ENCODE measurements at places on chromosomes 7 and 10.

DNA sequence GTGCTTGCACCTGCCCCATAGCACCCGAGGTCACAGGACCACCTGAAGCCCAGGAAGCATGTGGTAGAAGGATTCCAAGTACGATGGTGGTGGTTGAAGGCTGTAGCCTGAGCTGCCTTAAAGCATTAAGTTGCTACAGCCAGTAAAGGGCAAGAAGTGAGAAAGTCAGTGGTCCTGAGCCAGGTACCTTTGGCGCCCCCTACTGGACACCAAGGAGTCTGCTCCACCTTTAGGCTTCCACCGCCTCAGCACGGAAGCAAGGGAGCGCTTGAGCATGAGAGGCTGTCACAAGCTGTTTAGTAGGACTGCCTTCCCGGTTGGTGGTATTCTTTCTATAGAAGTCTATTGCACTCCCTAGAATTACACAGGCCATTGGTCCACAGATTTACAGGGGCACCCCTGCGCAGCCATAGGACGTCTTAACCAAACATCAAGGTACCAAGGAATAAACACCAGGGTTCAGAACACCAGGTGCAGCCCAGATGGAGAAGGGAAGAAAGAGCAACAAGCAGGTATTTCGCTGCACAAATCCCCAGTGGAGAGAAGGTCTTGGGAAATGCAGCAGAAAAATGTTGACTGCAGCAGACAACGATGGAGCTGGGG is 2.2 kb downstream of the CRTAC1 start:
- DNase-seq = no peak

DNA sequence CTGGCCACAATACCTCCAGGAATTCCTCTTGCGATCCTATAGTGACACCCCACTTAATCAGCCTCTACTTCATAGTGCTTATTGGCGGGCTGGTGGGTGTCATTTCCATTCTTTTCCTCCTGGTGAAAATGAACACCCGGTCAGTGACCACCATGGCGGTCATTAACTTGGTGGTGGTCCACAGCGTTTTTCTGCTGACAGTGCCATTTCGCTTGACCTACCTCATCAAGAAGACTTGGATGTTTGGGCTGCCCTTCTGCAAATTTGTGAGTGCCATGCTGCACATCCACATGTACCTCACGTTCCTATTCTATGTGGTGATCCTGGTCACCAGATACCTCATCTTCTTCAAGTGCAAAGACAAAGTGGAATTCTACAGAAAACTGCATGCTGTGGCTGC is 56.8 kb downstream of the GPR141 start:
- no peak for DNase-seq

GRCh38 chr10:104142081-104142480 is 20.1 kb downstream of the SFR1 start:
- no peak for DNase-seq

DNA sequence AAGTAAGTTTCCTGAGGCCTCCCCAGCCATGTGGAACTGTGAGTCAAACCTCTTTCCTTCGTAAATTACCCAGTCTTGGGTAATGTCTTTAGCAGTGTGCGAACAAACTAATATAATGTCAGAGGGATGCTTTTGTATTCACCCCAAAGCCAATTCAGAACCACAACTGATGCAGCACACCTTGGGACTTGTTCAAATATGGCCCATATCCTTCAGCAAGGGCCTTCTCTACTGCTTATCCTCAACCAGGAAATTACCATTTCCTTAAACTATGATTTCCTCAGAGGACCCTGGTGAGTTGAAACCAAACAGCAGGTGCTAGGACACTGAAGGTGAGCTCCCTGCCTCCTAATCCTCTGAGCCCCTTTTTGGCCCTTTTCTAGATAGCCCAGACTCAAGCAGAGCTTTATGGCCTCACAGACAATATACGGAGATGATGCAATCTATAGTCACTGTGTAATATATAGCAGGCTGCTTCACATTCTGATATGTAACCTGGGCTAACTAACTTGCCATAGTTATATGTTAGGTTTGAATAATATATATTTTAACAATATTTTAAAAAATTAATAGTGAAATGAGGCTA is 15.2 kb downstream of the SRI start:
- no peak for DNase-seq

DNA sequence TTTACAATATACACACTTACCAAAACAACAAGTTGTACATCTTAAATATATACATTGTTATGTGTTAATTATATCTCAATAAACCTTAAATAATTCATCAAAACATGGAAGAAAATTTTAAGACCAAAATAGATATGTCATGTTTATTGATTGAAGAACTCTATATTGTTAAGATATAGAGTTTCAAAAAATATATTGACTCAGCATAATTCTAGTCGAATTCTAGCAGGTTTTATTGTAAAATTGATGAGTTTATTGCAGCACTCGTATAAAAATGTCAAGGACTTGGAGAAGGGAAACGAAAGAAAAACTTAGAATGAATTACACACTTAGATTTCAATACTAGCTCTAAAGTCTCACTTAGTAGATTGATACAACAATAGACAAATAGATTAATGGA is 575.4 kb upstream of the SORCS1 start:
- DNase-seq = no peak

DNA sequence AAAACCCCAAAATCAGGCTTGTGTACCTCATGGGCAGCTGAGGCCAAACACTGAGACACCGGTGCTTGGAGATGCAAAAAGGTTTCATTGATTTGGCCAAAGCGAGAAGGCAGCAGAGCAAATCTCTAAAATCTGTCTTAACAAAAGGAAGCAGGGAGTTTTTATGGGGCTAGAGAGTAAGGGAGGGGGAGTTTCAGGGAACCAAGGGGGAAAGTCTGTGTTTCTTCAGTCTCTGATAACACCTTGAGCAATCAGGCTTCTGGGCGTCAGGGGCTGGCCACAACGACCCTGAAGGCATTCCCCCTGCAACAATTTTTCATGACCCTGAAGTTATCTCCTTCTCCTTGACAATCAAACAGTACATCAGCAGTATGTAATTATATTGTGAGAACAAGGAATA is 2.7 kb upstream of the ZNF786 start:
- no peak for DNase-seq

GRCh38 chr7:137943132-137943551 is 58.7 kb downstream of the CREB3L2 start:
- DNase-seq = peak; percentile 66

DNA sequence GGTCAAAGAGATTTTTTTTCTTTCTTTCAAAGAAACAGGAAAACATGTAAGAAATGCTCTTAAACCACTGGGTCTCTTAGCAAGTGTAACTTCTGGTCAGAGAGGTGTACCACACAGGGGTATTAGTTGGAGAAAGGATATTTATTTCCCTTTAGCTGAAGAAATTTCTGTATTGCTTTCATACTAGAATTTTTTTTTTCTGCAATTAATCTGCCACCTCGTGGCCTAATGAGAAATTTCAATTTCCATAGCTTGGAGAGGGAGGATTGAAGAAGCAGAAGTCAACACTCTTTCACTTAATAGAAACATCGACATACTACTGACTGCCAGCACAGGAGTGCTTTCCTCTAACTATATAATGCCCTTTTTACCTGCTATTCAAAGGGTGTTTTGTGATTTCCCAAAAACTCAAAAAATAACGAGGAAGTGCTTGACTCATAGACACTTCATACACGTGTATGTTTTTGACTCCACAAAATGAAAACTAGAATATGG is 177.6 kb upstream of the NAMPT start:
- DNase-seq = no peak

DNA sequence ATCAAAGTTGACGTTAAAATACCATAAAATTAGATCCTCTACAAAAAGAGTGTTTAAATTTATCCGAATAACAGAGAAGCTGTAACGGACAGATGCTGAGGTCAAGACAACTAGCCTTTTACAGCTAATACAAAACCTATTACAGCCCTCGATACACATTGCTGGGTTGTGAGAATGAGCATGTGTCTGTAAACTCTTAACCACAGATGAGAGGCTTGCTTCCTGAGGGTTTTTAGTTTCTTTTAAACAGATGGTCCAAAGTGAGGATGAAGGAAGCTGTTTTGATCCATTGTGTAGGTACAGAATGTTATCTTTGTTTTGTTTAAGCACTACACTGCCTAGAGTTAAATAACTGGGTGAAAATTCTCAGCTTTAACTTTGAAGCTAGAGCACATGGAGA is 578.2 kb downstream of the PARD3 start:
- DNase-seq = no peak

DNA sequence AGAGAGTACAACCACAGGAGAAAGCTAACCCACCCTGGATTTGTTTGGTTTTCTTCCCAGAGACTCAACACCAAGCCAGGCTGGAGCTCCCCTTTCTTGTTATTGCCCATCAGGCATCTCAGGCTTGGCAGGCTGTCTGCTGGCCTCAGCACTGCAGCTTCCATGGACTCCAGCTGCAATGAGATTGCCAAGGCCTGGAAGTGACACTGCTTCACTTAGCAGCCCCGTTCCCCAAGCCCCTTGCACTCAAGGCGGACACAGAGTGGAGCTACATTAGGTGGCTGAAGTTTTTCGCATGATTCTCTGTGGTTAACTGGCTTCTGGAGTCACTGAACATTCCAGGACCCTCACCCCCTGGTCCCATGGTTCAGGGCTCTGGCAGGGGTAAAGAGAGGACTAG is 163.1 kb upstream of the GDF10 start:
- DNase-seq = no peak

- no peak for DNase-seq
These were observed 116.5 kb downstream of the ADARB2 start for GRCh38 chr10:1620803-1621202.

- no peak for DNase-seq
These were observed 561 bp downstream of the SHTN1 start for GRCh38 chr10:117004227-117005025.

DNA sequence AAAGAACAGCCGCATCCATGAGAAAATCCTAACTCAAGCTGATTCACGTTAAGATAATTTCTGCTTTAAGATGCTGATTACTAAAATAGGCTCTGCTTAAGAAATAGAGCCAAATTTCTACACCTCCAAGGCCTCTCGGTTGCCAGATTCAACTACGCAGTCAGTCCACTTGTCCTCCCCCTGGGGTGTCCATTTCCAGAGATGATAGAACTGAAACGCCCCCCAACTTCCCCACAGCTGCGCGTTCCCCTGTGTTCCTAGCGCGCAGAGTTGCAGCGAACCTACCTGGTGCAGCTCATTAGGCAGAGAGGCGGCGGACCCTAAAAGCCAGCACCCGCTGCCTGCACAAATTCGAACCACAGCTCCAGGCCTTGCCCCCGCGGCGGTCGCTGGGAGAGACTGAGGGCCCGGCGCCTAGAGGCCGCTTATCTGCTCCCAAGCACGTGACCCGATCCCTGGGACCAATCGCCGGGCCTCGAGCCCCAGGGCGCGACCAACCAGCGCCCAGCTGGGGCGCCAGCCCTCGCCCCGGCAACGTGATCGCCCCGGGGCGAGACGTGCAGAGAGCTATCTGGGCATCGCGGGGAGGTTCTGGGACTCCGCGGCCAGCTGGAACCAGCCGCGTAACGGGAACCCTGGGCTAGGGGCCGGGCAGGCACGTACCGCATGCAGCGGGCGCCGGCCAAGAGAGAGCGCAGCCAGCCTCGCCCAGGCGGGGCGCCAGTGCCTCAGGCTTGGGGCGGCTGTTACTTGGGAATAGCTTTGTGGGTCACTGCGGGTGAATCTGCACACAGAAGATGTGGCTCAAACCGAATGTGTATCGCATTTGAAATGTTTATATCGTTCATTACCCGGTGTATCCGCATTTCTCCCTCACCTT is at the start of gene PPP1R3C:
Gene PPP1R3C, minus strand, starts transcription at position 401 of the 880 bp plus-strand sequence. Its CDS starts 102 bp downstream, at position 299.
- peak; percentile 73 for DNase-seq

DNA sequence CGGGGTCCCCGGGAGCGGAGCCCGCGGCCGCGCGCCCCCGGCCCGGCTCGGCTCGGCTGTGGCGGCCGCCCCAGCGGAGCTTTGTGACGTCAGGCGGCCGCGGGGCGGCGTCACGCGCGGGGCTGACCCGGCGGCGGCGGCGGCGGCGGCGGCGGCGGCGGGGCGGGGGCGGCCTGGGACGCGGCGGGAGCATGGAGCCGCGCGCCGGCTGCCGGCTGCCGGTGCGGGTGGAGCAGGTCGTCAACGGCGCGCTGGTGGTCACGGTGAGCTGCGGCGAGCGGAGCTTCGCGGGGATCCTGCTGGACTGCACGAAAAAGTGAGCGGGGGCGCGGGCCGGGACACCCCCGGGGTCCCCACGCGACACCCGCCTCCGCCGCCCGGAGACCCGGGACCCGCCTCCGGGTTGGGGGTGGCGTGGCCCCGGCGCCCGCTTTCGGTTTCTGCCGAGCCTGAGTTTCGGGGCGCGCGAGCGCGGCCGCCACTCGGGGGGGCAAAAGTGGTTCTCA is at the start of gene PWWP2B:
Gene PWWP2B, plus strand, starts transcription at position 165 of the 506 bp plus-strand sequence. Its CDS starts 27 bp downstream, at position 192.
- no peak for DNase-seq

- no peak for DNase-seq
These were observed 116.4 kb downstream of the ATE1 start for GRCh38 chr10:121811386-121811785.

DNA sequence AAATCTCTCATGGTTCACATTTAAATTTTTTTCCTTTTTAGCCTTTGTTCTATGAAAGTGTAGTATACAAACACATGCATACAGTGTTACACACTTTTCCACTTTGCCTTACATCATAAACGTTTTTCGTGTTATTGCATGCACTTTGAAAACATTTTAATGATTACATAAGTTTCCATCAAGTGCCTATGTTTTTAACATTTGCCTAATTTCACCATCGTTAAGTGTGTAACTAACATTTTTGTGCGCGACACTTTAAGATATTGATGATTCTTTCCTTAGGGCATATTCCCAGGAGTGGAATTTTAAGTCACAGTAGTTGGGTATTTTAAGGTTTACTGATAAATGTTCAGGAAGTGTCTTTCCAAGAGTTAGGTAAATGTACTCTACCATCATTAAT is 1.5 kb upstream of the FRAT2 start:
- DNase-seq = no peak

GRCh38 chr7:101166909-101167644 is 1.7 kb upstream of the VGF start:
- no peak for DNase-seq

DNA sequence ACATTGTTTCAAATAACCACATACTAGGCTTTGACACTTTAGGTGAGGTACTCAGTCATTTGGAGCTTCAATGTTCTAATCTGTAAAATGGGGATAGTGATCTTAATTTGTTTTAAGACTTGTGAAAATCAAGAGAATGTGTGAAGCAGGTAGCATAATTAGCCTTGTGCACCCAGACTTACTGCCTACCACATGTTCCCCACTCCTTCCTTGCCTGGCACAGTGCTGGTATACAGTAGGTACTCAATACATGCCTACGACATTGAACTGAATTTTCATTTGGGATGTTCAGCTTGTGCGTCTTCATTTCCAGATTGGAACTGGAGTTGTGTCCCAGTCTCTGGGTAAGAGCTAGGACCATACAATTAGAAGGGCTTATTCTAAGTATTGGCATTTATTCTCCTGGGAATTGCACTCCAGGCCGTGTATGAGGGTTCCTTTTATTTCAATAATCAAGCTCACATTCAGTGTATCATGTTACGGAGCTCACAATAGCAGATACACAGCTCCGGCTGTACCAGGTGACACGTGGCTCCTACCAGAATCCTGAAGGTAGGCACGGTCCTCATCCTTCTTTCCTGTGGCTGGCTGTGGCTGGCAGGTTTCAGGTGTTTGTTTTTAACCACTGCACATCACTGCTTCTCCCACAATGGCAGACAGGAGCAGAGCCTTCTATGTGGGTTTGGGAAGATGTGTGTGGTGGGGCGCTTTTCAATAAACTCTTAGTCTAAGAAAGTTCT is 109.4 kb upstream of the PDCD4 start:
- DNase-seq = no peak
